Uterine smooth muscle cell (primary cell): ENCODE measurements at places on chromosomes 12 and 14. TPM values are rescaled to one million over a fixed set of nuclear protein-coding genes. Genes with fewer than 3 reads are reported as not detected.

Gene NTN4
- 2.9 and 8.5 TPM in 2 replicates for total RNA-seq

Gene RPL10L
- total RNA-seq, result not detected in 2 replicates

Gene RAB2B
- 22.0 and 23.4 TPM in 2 replicates for total RNA-seq

Gene RTN1
- total RNA-seq, result 0.12 and 0.33 TPM in 2 replicates

Gene SIX4
- 8.2 and 17.4 TPM in 2 replicates for total RNA-seq

Gene BEST3
- total RNA-seq, result 0.12 TPM in 1 of 2 replicates, not detected in the other
